ENCODE measurements at places on chromosomes 12 and 14. TPM values are rescaled to one million over a fixed set of nuclear protein-coding genes. Genes with fewer than 3 reads are reported as not detected.

DNA sequence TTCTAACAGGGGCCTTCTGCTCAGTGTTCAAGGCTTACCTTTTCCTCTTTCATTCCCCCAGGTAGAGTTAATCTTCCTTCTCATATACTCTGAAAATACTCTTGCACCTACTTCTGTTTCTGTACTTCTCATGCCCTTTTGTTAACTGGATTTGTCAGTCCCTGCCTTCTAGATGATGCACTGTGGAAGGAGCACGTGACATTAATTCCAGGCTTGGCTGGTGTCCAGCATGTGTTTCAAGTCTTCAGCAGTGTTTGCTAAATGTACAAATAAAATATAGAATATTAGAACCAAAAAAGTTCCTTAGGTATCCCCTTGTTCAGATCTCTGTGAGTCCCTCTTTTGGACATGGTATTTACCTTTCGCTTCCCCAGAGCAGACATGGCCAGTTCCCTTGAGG, 27.9 kb upstream of the EVL start:
- peaks cover 7% of the 10 kb centered on the region for H3K4me1 ChIP-seq
- H3K27ac ChIP-seq: no peak overlapping the region
- no peak overlapping the region for H3K4me3 ChIP-seq
- no peak for DNase-seq

- no peaks in the 10 kb centered on the region for H3K36me3 ChIP-seq
- no peak overlapping the region for H3K4me3 ChIP-seq
- no peaks in the 10 kb centered on the region for H3K27me3 ChIP-seq
- no peak overlapping the region for H3K27ac ChIP-seq
Observed at GRCh38 chr12:106973545-106973944, 13.4 kb downstream of the MTERF2 start.

DNA sequence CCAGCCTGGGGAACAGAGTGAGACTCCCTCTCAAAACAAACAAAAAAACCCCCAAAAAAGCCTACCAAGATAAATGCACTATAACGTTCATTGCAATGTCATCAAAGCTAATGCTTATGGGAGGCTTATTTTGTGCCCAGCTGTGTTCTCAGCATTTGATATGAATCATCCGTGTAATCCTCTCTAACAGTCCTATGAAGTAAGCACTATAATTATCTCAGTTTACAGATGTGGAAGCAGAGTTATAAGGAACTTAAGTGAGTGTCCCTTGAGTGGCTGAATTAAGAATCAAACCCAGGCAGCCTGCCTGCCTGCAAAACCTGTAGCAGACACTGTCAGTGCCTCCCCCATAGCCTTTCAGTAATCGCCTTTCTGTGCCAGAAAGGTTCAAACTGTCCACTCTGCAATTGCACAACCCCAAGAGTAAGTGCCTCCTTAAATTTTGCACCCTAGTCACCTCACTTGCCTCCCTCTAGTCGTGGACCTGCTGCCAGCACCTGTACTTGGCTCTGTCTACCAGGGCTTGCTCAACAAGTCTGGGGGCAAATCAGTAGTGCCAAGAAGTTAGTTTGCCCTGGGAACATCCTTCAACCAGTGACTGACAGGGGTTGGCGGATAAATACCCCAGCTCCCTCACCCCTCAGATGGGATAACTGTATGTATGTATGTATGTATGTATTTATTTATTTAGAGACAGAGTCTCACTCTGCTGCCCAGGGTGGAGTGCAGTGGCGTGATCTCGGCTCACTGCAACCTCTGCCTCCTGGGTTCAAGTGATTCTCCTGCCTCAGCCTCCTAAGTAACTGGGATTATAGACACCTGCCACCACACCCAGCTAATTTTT, 23.8 kb upstream of the PPP1CC start:
- no peaks in the 10 kb centered on the region for H3K4me1 ChIP-seq
- H3K27ac ChIP-seq: no peak overlapping the region
- no peak overlapping the region for H3K4me3 ChIP-seq
- no peaks in the 10 kb centered on the region for H3K36me3 ChIP-seq

DNA sequence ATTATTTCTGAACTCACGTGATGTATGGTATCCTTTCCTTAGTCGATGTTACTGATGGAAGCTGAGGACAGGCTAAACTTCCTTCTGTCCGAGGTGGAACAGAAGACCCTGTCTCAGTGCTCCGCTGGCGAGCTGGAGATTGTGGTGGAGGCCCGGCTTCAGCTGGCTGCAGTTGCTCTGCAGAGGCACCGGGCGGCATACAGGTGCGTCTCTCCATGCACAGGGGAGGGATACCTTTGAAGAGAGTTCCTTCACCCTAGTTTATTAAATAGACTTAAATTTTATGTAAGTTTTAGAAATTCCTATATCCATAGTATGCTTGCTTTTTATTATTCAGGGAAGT, 186.7 kb upstream of the NEDD1 start:
- no peaks in the 10 kb centered on the region for H3K36me3 ChIP-seq
- H3K4me3 ChIP-seq: peak overlapping the region; percentile 36
- H3K27me3 ChIP-seq: no peaks in the 10 kb centered on the region
- DNase-seq: no peak

The METAP2 gene
- total RNA-seq: 62.6 TPM

- H3K4me1 ChIP-seq: no peaks in the 10 kb centered on the region
- H3K36me3 ChIP-seq: no peaks in the 10 kb centered on the region
- no peak for DNase-seq
Observed at GRCh38 chr12:118866346-118866745, 115.0 kb upstream of the SRRM4 start.

DNA sequence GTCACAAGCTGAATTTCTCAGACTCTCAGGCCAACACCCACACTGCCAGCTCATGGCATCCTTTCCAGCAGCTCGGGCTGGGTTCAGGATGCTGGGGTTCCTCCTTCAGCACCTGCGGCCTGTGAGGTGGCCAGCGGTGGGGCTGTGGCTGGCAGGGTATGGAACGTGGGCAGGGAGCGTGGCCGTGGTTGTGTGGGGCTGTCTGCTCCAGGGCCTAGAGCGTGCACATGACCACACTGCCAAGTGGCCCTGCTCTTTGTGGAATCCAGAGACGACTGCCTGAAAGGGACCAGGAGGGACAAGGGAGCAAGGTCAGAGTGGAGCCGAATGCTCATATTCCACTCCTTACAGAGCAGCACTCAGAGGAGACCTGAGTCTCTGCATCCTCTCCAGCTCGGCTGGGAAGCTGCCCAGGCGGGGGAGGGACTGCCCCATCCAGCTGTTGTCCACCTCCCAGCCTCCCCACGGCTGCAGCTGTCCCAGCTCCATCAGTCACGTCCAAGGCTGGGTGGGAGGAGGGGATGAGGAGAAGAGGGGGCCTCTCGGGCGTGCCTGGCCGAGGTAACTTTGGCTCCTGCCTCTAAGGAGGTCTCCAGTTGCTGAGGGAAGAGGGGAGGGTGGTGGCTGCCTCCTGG, 71.3 kb downstream of the TSPAN9 start:
- H3K27ac ChIP-seq: no peak overlapping the region
- no peaks in the 10 kb centered on the region for H3K27me3 ChIP-seq
- H3K36me3 ChIP-seq: no peaks in the 10 kb centered on the region
- no peak for DNase-seq
- peaks cover 63% of the 10 kb centered on the region for H3K4me1 ChIP-seq
- H3K4me3 ChIP-seq: no peak overlapping the region

DNA sequence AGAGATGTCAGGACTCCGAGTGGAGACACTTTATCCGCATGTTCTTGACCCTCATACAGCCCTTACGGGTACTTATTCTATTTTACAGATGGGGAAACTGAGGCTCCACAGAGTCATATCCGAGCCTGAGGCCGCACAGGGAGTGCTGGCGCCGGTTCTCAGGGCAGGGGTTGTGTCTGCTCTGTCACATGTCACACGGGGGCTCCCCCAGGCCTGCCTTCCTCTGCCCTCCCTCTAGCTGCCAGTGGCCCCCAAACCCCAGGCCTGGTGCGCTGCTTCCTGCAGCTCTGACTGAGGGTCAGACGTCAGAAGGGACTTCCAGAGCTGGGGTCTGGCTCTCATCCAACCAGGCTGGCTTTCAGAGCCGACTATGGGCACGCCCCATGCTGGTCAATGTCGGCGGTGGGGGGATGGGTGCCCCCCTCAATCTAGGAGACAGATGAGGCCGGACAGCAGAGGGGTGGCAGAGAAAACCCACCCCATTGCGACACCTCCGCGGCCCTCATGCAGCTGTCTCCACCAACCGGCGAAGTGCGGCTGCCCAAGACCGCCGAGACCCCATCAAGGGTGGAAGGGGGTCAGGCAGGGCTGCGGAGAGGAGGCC, 811 bp upstream of the INF2 start:
- peak overlapping the region; percentile 94 for H3K4me3 ChIP-seq
- peaks cover 65% of the 10 kb centered on the region for H3K4me1 ChIP-seq
- no peaks in the 10 kb centered on the region for H3K36me3 ChIP-seq
- DNase-seq: no peak
- no peaks in the 10 kb centered on the region for H3K27me3 ChIP-seq
- H3K27ac ChIP-seq: peak overlapping the region; percentile 91

DNA sequence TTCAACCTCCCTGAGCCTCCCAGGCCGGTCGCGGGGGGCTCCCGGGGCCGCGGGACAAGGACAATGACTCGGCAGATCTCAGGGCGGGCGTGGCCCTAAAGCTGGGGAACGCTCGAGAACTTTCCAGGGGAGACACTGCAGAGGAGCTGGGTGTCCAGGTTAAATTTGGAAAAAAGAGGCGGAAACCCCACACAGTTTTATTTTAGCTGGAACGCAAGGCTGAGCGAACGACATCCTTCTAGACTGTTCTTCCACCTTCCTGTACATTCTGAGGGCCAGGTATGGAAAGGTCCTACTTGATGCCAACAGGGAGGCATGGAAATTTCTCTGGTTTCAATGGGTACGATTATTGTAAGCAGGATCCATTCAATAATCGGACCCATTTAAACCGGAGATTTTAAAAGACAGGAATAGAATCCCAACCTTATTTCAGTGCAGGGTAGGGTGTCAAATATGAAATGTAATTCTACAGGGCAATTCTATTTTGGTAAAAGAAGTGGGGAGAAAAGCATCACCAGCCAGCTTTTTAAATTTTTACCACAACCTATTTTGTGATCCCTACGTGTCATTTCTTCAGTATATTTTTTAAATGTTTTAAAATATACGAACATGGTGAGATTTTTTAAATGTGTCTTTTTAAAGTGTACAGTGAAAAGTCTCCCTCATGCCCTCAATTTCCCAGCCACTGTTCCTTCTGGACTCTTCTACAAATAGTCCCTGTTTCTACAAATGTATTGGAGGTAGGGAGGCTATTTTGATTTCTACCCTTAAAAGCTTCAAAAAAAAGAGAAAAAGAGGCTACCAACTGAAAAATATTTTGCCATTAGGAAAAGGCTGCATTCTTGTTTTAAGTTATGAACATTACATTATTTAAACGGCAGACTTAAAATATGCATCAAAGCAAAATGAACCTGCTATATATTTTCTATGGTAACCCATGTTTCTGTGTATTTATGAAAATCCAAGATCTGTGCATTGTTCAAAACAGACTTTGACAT, 1.1 kb upstream of the UBC start:
- H3K36me3 ChIP-seq: no peaks in the 10 kb centered on the region
- peak overlapping the region; percentile 100 for H3K27ac ChIP-seq
- H3K27me3 ChIP-seq: no peaks in the 10 kb centered on the region
- peaks cover 67% of the 10 kb centered on the region for H3K4me1 ChIP-seq

GRCh38 chr12:107459641-107460040, 226.0 kb upstream of the PWP1 start:
- H3K4me1 ChIP-seq: no peaks in the 10 kb centered on the region
- H3K27ac ChIP-seq: no peak overlapping the region
- H3K27me3 ChIP-seq: no peaks in the 10 kb centered on the region

The CATSPERB gene
- 5.2 TPM for total RNA-seq

DNA sequence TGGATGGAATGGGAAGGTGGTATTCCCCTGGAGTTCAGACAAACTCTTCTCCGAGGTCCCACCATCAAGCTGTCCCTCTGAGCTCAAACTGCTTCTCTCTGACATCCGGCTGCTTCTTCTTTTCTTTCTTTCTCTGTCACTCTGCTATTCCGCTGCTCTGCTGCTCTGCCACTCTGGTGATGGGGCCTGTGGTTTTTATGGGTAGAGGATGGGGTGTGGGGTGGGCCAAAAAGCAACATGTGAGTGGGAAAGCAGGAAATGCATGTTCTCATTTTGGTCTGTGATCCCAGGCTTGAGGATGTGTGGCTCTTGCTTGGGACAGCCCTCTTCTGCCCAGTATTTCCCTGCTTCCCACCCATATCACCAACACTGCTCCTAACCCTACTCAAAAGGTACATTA, 30.6 kb downstream of the CLECL1 start:
- peaks cover 9% of the 10 kb centered on the region for H3K4me1 ChIP-seq
- H3K27me3 ChIP-seq: no peaks in the 10 kb centered on the region
- no peak overlapping the region for H3K27ac ChIP-seq
- no peaks in the 10 kb centered on the region for H3K36me3 ChIP-seq
- no peak for DNase-seq
- H3K4me3 ChIP-seq: no peak overlapping the region

DNA sequence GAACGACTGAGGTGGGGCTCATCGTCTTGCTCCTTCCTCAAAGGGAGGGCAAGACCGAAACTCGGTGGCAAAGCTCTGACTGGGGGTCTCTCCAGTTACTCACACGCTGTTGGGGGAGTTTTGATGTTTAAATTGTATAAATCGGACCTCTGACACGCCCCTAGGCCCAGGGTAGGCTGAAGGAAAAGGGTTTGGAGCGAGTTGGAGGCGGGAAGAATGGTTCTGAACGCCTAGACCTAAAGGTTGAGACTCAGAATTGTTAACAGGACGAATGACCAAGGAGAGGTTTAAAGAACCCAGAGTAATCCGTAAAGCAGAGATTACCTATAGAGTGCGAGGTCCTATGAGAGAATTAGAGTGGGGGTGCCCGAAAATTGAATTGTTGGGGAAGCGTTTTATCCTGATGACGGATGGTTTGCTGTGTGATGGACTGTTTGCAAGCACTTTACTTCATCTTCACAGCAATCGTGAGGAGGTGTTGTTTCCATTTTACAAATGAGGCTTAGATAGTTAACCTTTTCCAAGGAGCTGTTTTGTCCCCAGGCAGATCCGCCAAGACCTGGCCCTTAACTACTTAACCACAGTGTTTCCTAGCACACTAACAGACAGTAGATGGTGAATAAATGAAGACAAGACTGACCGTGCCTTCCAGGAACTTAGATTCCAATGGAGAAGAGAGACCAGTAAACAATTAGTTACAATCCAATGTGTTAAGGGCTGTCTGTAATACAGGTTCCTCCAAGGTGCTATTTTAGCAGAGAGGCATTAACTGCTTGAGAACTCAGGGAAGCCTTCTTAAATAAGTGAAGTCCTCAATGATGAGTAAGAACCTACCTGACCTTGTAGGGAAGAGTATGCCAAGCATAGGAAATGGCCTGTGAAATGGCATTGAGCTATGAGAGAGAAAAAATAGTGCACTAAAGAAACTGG, 929 bp upstream of the UBE2N start:
- H3K27ac ChIP-seq: peak overlapping the region; percentile 92
- peaks cover 40% of the 10 kb centered on the region for H3K4me1 ChIP-seq
- no peaks in the 10 kb centered on the region for H3K27me3 ChIP-seq
- peak overlapping the region; percentile 81 for H3K4me3 ChIP-seq

DNA sequence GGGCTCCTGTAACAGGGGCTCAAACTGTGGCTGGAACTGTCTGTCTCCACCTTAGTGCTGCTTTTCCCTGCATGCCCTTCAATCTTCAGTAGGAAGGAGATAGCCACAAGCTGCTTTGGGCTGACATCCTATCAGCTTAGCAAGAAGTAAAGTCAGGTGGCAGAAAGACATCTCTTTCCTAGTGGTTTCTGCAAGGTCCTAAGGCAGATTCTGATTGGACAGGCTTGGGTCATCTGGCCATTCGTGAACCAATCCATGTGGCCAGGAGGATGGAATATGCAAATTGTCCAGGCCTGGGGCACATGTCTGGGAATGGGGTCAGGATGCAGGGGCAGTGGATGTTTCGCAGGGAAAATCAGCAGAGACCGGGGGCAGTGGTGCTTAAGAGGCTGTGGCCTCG, 5.2 kb downstream of the RITA1 start:
- no peak overlapping the region for H3K27ac ChIP-seq
- no peak overlapping the region for H3K4me3 ChIP-seq
- DNase-seq: no peak
- H3K4me1 ChIP-seq: peaks cover 25% of the 10 kb centered on the region
